Ovary (tissue), 10 donors: ENCODE measurements at places on chromosomes 2 and 18.
A peak's percentile ranks its signal among the peaks of the same experiment; 100 is the strongest.

- no peak for DNase-seq
These were observed 1140.4 kb downstream of the RPIA start for GRCh38 chr2:89831641-89832498.

DNA sequence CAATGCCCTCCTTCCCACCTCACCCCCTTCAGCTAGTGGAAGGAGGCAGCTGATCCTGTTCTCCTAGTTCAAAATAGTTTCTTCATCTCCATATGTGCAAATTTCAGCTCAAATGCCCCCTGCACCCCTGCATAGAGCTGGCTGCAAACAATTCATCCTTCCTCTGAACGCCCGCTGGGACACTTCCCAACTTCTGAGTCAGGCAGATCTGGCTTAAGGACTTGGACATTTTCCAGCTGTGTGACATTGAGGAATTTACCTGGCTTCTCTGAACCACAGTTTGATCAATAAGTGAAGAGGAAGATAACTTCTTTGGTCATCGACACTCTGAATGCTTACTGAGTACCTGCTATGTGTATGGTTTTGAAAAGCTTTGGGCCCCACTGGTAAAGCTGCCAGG, 23.5 kb downstream of the PTGR3 start:
- no peak for DNase-seq

- DNase-seq, result no peak
These were observed 209.2 kb downstream of the LOXHD1 start for GRCh38 chr18:46447792-46448191.

- DNase-seq, result peak; percentile 12
These were observed 5.4 kb upstream of the CHRNG start for GRCh38 chr2:232533944-232534710.

- no peak for DNase-seq
These were observed 2.5 kb downstream of the GALNT3 start for GRCh38 chr2:165791421-165792103.

DNA sequence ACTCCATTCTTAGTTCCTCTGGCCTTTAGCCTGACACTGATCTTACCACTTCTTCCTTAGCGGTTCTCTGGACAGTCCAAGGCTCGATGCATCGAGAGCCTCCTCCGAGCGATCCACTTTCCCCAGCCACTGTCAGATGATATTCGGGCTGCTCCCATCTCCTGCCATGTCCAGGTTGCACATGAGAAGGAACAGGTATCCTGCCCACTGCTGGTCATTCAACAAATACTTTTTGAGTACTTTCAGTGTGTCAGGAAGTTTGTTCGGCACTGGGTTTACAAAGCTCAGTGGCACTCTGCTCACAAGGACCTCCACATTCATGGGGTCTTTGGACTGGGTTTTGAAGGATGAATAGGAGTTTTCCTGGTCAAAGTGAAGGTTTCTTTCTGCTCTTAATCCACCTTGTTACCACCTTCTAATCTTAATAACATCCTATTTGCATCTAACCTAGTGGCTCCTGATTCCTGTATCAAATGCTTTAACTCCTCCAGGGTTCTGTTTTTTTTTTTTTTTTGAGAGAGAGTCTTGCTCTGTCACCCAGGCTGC, 25.8 kb downstream of the GCKR start:
- no peak for DNase-seq

GRCh38 chr2:11582862-11583752, 49.3 kb downstream of the GREB1 start:
- DNase-seq, result peak; percentile 62

DNA sequence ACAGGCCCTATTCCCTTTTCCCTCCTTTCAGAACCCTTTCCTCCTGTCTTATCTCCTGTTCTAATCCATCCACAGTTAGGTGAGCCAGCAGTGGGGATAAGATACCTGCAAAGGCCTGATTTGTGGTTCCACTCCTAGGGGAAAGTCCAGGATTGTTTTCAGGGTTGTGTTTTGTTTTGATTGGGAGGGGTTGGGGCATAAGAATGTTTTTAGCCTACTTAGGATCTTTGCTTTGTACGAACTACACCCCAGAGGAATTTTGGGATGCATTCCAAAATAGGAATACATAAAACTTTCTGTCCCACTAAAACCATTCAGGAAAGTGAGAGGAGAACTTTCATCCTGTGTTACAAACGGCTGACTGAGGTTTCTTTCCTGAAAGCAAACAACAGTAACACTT, 150.8 kb upstream of the PGAP1 start:
- DNase-seq, result no peak

- DNase-seq, result no peak
These were observed 95.9 kb downstream of the NEB start for GRCh38 chr2:151638191-151638933.
